ENCODE measurements at places on chromosomes 7 and 10.

DNA sequence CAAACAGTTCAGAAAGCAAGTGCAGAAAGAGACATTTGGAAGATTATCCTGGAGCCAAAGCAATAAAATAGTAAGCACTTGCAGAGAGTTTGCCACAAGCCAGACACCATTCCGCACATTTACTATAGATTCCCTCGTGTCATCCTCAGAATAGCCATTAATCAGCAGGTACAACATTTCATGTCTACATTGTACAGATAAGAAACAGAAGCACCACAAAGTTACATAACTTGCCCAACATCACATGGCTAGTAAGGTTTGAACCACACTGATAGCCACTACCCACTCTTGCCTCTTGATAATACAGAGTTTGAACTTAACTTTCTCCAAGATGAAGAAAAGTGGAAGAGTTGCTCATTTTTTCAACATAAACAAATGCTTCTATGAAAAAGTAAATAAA is 40.6 kb upstream of the GHITM start:
- DNase-seq, result no peak

DNA sequence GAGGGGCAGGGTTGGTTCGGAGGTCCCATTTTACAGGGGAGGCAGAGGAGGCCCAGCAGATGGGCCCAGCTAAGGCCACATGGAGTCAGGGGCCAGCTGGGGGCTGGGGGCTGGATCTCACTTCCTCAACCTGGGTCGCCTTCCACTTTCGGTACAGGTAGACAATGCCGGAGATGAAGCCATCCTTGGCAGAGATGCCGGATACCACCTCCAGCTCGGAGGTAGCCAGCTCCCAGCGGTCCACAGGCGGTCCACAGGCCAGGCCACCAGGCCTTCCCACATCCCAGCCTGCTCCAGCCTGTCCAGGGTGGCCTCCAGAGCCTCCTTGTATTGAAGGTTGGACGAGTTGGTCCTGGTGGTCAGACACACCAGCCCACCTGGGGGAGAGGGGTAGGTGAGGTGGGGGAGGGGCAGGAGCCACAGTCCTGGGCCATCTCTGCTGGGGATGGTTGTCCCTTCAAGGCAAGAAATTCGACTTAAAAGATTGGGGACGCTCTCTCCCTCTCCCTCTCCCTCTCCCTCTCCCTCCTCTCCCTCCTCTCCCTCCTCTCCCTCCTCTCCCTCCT is 3.9 kb downstream of the CLDN4 start:
- no peak for DNase-seq

GRCh38 chr10:125085258-125086054 is 74.9 kb downstream of the CTBP2 start:
- no peak for DNase-seq

GRCh38 chr7:78473021-78473420 is 674.4 kb downstream of the PHTF2 start:
- no peak for DNase-seq

DNA sequence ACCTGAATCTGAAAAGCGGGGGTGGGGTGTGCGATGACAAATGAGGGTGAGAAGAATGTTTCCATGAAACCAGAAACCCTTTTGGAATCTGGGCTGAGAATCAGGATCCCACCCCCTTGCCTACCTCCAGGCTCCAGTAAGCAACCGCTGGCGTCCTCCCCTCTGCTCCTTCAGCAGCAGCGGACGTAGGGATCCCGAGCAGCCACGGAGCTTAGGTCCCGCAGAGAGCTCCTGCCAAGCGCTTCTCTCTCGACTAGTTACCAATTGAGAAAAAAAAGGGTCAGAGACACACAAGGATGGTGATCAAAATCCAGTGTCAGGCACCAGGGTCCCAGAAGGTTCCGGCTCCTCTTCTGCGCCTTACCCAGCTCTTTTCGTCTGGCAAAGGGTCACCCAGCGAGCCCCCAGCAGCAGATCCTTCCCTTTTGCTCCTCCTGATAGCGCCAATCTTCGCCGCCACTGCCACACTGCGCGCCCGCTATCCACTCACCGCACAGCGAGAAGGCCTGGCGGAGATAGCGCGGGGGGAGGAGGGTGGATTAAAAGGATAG is 733.5 kb downstream of the ZWINT start:
- DNase-seq, result no peak

DNA sequence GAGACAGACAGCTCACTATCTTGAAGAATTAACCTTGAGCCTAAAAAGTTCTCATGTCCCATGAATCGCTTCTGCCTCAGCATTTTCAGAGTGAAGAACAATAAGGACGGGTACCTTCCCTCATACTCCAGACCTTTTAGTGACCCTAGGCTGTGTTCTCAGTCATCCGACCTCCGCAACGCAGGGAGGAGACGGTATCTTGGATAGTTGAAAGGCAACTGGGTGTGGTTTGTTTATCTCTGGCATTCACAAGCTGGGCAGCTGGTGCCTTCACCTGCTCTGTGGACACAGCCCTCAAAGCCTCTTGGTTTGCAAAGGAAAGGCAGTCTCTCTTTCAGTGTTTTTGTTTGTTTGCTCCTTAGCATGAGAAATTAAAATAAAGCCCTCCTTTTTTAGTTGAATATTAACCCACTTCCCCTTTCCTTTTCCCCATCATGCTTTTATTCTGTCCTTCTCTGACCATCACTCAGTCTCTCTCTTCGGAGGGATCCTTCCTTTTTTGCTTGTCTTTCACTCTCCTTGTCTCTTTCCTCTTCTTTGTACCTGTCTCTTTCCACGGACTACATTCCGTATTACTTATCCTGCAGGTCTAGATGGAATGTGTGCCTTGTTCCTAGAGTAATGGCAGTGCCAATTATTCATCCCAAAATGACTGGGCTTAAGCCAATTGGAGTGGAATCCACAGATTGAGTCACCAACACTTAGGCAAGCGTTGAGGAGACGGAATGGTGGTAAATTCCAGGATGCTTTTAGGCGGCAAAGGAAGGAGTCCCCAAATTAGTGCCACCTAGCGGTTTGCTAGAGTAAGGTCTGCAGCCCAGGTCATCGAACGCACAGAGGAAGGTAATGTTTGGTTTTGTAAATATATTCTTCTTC is 45.8 kb downstream of the PRR15 start:
- DNase-seq, result no peak

DNA sequence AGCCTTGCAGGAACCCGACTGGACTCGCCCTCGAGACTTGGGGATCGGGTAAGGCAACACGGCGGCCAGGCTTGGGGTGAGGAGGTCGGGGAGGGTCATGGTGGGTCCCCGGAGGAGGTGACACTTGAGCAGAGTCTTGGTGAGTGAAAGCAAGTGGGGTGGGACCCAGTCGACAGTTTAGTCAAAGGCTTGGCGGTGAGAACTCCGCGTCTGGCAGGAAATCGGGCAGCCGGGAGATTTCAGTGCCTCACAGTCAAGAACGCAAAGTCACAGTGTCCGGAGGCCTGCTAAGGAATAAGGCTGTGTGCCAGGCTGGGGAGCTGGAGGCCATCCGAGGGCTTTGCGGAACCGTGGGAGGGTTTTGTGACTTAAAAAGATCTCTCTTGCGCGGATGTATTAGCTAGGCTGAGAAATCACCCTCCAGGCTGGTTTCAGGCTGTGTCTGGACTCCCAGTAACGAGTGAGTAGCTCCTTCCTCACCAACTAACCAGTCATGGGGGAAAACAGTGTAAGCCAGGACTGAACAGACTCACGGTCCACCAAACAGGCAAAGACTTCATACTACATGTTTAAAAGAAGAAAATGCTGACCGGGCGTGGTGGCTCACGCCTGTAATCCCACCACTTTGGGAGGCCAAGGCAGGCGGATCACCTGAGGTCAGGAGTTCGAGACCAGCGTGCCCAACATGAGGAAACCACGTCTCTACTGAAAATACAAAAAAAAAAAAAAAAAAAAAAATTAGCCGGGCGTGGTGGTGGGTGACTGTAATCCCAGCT is 613 bp downstream of the AP5Z1 start:
- peak; percentile 41 for DNase-seq

DNA sequence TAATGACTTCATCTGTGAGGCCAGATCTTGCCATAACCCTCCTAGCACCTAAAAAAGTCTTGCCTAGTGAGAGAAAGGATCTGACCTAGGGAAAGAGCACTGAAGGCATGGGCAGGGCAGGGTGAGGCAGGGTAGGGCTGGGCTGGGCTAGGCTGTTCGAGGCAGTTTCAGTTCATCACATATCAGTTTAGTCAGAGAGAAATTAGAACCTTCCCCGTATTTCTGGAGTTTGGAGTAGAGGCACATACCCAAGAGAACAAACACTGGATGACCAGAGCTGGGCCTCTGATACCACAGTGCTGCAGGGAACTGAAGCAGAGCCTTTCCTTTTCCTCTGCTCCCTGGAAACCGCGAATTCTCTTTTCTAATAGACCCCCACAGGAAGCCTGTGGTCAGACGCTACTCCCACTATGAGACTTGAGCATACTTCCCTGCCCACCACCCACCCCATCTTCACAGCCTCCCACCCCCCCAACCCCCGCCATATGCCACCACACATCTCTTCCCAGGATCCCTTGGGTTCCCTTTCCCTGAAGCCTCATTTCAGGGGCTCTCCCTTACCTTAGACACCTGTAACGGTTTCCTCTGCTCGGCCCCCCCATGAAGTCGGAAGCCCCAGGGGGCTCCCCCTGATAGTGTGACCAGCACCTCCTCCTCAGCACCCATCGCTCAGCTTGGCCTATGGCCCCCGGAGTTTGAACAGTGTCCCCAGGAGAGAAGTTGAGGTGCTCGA is 406 bp downstream of the SYNPO2L start:
- DNase-seq, result no peak

GRCh38 chr7:1748076-1748838 is 78.2 kb downstream of the ELFN1 start:
- DNase-seq, result peak; percentile 7

- no peak for DNase-seq
Observed at GRCh38 chr10:8463853-8464252, 409.4 kb downstream of the GATA3 start.

DNA sequence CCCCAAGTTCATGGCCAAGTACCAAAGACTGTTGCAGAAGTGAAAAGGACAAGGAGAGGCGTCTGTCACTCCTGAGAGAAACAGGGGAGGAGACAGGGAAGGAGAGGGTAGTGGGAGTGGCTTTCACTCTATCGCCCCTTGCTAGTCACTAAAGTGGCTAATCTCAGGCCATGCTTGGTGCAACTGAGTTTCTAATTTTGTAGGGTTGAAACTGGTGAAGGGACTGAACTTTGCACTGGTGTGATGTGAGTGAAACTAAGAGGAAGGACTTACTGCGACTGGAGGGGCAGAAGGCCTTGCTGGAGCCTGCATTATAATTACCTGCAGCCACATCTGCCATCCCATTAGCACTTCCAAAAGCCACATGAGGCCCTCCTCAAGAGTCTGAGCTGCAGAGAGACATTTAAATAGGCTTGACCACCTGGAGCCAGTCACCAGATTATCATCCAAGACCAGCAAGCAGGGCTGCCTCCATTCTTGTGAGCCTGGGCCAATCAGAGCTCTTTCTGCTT is 107.2 kb upstream of the EEPD1 start:
- no peak for DNase-seq

GRCh38 chr10:33419311-33419710 is 84.8 kb upstream of the NRP1 start:
- no peak for DNase-seq

DNA sequence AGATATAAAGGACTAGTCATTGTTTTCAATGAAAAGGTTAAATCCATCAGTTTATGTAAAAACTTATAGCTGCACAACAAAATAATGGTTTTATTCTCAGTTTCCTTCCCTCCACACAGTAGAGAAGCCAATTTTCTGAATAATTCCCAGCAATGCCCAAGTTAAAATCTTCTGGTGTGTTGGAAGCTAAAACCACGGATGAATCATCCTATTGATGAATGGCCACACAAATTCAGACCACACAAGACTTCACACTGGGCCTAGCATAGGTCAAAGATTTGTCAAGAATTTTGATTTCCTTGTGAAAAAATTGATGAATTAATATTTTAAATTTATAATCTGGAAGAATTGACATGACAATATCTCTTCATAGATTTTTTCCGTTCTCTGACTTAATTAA is 617.6 kb downstream of the INHBA start:
- no peak for DNase-seq

GRCh38 chr7:11127114-11127785 is 153.6 kb downstream of the PHF14 start:
- DNase-seq, result no peak

- DNase-seq, result no peak
Observed at GRCh38 chr7:24158975-24159374, 125.0 kb upstream of the NPY start.

- no peak for DNase-seq
Observed at GRCh38 chr7:6232534-6232933, 39.9 kb downstream of the CYTH3 start.

DNA sequence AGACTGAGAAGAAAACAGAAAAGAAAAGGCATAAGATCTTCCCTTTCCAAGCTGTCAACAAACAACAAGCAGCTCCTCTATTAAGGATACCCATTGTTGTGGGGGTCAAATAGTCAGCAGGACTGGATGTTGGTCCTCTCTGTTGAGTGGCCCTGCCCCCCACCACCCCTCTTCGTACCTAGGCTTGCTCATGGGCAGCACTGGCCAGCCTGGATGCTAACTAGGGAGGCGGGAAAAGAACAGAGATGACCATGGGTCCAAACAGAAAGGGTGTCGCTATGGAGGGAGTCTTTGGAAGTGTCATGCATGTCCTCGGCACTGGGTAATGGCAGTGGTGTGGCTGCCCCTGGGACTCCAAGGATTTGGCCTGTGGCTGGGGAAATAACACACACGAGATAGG is 45.6 kb downstream of the SPDYE5 start:
- no peak for DNase-seq

GRCh38 chr7:138610671-138611170 is 90.4 kb downstream of the SVOPL start:
- no peak for DNase-seq

DNA sequence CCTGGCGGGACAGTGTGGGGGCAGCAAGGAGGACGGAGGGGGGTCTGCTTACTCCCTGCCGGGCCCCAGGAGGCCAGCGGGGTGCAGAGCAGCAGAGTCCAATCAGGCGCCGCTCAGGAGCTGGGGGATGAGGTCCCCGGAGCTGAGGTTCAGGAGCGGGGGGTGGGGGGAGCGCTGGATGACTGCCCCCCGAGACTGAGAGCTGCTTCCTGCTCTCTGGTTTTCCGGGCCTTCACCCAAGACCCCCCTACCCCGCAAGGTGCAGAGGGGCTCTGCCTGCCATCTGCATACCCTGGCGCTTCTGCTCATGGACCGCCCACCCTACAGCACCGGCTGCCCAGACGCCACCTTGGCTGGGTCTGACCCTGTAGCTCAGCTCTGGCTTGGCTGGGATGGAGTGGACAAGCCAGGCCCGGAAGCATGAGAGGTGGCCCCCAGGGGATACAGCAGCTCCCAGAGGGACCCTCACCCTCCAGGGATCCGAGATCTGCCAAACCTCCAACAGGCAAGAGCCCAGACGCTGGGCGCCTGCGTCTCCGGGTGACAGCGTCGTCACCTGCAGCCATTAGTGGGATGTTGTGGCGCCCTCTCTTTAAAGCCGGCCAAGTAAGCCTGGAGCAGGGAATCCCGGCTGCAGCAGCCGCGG is 930 bp downstream of the KNDC1 start:
- no peak for DNase-seq

GRCh38 chr10:116627386-116627933 is 6.7 kb downstream of the PNLIPRP2 start:
- no peak for DNase-seq

GRCh38 chr7:100865938-100866728 is 1.1 kb upstream of the TRIP6 start:
- peak; percentile 45 for DNase-seq
